ENCODE measurements at places on chromosomes 4 and X.
A peak's percentile ranks its signal among the peaks of the same experiment; 100 is the strongest.

GRCh38 chr4:174996079-174996478 is 77.9 kb downstream of the ADAM29 start:
- DNase-seq, result no peak

DNA sequence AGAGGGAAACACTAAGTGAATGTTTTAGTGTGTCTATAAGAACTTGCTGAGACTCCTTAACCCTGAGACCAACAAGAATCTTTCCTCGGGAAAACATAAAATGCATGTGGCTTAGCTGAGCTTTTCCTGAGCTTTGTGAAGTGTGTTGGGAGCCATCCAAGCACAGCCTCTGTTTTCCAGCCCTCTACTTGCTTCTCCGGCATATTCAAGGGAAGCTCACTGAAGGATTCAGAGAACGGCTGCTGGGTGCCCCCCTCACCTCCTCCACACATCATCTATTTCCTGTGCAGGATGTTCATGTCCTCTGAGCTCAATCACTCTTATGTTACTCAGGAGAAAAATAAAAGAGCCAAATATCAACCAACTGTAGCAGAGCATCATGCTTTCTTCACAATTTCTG is 492.1 kb downstream of the IL15 start:
- no peak for DNase-seq

- DNase-seq, result peak; percentile 72
Observed at GRCh38 chr4:40909363-40909876, 159.7 kb downstream of the NSUN7 start.

DNA sequence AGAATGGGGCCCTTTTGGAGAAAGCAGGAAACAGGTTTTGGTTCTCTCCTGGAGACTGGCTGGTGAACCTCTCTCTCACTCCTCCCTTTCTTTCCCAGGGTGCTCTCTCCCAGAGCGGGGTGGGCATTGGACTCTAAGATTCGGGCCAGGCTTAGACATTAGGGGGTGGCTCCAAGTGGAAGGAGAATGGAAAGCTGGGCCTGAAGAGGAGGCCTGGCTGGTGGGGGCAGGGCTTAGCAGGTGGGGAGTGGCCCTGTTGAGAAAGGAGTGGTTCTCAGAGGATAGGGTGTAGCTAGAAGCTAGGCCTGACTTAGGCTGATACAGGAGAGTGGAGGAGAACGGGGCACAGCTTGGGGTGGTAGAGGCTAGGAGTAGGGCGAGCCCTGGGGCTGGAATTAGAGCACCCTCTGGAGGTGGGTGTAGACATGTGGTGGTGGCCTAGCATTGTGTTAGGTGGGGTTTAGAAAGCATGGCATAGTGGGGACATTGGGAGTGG is 5.7 kb downstream of the PLP2 start:
- DNase-seq, result no peak

GRCh38 chr4:123554801-123555232 is 158.2 kb downstream of the SPRY1 start:
- no peak for DNase-seq

DNA sequence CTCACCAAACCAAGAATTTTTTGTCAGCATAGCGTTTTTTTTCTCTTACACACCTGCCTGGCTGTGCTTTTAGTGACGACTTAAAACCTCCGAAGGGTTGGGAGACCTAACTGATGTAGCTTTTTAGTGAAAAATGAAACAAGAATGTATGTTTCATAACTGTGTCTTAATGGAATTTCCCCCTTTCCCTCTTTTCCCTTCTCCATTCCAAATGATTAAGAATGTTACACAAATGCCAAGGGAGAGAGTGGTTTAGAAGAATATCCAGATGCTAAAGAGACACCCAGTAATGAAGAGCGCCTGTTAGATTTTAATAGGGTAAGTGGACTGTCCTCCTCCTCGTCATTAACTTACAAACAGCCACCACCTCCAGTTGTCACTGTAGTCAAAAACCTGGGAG is 33.2 kb upstream of the TBC1D14 start:
- DNase-seq, result no peak

- DNase-seq, result peak; percentile 58
Observed at GRCh38 chrX:84469226-84469625, 33.0 kb downstream of the HDX start.

GRCh38 chrX:15165832-15166231 is 104.1 kb downstream of the ASB9 start:
- DNase-seq, result no peak

Measured in NCI-H69 (cell line).